ENCODE measurements at places on chromosomes 7 and 10.

- no peak for DNase-seq
Observed at GRCh38 chr7:96670338-96671289, 39.0 kb downstream of the SEM1 start.

- DNase-seq = no peak
Observed at GRCh38 chr10:120492346-120492745, 35.3 kb downstream of the PLPP4 start.

DNA sequence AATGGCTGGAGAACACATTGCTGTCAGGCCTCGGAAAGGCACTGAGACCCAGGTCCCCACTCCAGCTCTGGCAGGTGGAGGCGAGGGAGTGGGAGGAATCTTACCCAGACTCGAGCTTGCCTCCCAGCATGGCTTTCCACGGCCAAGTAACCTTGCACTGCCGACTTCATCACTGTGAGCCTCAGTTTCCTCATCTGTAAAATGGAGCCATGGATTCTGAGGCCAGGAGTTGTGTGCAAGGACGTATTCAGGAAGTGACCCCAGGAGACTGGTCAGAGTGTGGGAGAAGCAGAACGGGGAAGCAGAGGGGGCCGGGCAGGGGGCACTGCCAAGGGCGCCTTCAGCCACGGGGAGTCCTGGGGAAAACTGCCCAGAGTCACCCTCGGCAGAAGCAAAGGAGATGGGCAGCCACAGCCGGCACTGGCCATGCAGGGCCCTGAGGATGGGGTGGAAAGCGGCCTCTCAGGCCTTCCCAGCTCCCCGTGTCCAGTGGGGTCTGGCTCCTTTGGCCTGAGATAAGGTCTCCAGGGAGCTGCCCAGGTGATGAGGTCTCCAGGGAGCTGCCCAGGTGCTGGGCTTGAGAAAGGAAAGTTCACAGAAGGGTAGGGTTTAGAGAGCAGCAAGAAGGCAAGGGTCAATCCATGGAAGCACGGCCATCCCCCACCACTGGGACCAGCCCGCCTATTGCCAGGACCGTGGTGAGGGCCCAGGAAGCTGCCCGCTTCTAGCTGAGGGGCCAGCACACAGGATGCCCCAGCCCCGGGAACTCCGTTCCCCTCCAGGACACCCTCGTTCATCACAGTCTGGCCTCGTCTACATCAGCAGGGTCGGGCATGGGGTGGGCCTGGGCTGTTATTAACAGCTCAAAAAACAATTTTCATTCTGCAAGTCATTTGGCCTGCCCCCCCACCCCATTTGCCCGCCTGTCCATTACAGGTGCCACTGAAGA is 34.3 kb upstream of the EN2 start:
- no peak for DNase-seq

DNA sequence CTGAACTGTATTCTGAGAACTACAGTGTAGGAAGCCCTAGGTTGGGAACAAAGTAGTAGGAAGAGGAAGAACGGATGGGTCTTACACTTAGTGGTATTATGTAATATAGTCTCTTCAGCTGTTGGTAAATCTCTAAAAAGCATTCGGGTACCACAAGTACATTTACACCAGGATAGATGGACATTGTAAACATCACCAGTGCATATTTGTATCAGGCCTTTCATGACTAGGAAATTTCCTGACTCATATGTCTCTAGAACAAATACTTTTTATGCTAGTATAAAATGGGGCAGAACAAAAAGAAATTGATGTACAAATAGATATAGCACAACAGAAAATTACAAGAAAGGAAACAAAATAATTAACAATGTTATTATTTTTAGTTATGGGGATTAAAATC is 21.5 kb upstream of the OR6B1 start:
- DNase-seq = no peak

DNA sequence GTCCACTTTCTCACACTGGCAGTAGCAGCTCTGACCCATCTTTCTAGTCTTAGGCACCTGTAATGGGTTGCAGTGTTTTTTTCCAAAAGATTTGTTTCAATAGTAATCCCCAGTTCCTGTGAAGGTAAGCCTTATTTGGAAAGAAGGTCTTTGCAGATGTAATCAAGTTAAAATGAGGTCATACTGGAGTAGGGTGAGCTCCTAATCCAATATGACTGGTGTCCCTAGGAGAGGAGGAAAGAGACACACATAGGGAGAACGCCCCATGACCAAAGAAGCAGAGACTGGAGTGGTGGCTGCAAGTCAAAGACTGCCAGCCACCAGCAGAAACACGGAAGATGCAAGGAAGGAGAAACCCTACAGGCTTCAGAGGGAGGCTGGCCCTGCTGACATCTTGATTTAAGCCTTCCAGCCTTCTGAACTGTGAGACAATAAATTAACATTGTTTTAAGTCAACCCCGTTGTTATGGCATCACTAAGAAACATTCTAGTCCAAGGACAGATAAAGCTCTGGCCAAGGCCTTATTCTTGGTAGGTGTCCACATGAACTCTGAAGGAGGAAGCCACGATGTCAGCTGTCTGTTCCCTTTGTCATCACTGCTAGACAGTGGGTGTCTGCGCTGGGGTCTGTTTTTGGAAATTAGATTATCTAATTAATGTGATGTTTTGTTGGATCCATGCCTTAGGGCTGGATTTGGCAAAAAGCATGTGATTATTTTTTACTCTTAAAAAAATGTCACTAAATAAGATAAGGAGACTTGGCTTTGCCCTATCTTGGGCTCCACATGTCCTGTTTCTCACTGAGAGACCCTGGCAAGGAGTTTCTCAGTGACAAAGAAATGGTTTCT is 214.9 kb downstream of the KCNMA1 start:
- no peak for DNase-seq

GRCh38 chr10:21924511-21924910 is 79.0 kb downstream of the DNAJC1 start:
- no peak for DNase-seq

GRCh38 chr7:43054052-43054722 is 58.3 kb upstream of the HECW1 start:
- no peak for DNase-seq

DNA sequence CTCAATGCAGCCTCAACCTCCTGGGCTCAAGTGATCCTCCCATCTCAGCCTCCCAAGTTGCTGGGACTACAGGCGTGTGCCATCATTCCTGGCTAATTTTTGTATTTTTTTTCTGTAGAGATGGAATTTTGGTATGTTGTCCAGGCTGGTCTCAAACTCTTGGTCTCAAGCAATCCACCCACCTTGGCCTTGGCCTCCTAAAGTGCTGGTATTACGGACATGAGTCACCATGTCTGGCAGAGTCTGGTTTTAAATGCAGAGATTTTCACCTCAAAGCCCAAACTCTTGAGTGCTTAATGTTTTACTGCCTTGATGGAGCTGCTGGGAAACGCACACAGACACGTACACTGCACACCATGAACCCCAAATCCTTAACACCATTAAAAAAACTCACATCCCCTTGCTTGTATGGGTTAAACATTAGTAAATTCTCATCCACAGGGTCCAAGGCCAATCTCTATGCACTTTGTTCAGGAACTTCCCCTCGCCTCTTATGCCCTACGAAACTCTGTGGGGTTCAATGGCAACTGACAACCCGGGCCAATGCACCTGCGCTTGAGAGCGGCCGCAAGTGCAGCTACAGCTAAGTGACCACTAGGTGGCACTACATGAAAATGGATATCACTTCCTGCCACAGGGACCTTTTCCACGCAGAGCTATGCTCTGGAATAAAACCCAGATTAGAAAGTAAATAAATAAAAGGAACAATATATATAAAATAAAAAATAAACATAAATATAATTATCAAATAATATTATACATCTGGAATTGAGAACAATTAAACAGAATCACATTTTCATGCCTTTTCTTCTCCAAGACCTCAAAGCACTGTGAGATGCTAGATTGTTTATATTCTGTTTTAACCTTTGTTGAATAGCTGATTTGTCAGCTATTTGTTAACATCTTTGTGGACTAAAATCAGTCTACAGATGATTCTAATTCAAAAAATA is 66.9 kb upstream of the AFAP1L2 start:
- DNase-seq = peak; percentile 74

GRCh38 chr10:119104654-119105015 is 722 bp downstream of the DENND10 start:
- DNase-seq = no peak

DNA sequence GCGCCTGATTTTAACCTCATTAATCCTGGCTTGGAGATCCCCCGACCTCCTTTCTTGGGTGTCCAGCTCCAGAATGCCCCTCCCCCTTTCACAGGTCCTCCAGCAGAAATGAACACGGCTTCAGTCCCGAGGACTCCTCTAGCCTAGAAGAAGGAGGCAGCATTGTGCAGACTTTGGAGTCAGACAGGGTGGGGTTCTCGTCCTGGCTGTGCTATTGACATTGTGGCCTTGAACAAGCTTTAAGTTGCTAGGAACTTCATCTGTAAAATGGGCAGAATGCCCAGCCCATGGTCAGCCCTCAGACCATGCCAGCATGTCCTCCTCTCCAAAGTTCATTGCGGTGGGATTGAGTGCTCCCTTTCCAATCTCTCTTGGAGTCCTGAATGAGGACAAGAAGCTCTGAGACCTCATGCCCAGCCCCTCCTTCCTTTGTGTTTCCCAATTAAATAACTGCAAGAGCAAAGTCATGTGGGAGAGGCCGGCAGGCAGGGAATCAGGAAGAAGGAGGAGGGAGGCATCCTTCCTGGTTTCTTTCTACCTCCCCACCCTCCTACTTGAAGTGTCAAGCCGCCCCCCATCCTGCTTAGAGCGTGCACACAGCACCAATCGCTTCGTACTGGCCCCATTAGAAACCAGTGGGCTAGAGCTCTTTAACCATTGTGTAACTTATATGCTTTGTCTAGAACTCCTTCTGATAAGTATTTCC is 86.4 kb downstream of the RBM20 start:
- DNase-seq = no peak

DNA sequence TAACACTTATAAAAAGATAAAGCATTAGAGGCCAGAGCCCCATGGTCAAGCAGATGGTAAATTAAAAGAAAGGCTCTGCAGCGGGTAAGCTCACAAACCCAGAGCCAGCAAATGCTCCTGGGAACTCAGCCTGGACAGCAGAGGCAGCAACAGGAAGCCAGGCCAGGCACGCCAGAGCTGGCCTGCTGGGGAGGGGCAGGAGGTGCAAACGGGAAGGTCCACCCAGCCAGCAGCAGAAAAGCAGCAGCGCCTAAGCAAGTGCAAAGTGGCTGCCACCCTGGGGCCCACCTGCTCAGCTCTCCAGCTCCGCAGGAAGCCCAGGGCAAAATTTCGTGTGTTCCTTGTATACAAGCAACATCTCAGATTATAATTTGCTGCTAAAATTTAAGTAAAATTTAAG is 82.7 kb upstream of the GPR22 start:
- no peak for DNase-seq

- DNase-seq = no peak
Observed at GRCh38 chr10:133364645-133365431, 7.0 kb upstream of the FUOM start.

- DNase-seq = no peak
Observed at GRCh38 chr10:30883116-30883515, 148.5 kb downstream of the ZNF438 start.

- no peak for DNase-seq
Observed at GRCh38 chr7:26631601-26632000, 232.8 kb downstream of the SKAP2 start.

GRCh38 chr10:99926925-99927720 is 82.6 kb downstream of the DNMBP start:
- no peak for DNase-seq

GRCh38 chr10:124482236-124482800 is 20.7 kb downstream of the LHPP start:
- no peak for DNase-seq

GRCh38 chr10:99612167-99612831 is 7.9 kb downstream of the SLC25A28 start:
- peak; percentile 51 for DNase-seq

- DNase-seq = no peak
Observed at GRCh38 chr10:70976063-70976695, 87.8 kb upstream of the PCBD1 start.

GRCh38 chr10:116838143-116838725 is 11.1 kb upstream of the ENO4 start:
- no peak for DNase-seq

GRCh38 chr7:96901822-96902445 is 103.4 kb upstream of the DLX6 start:
- no peak for DNase-seq

DNA sequence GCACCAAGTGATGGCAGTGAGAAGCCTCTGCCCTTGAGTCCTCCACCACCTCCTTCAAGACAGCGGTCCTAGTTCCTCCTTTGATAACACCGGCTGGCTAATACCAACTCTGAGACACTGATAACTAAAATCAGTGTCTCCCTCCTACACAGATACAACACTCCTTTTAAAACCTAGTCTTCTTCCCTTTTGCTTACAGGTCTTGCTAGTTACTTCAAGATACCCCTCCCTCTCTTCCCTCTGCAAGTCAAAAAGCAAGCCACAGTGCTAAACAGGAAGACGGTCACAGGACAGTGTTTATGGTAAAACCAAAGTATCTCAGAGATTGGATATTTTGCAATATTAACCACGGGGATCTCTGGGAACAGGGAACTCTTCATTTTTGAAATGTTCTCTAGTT is 4.6 kb downstream of the AKR1B1 start:
- peak; percentile 44 for DNase-seq

- DNase-seq = peak; percentile 58
Observed at GRCh38 chr10:71754562-71754961, 18.8 kb downstream of the VSIR start.

DNA sequence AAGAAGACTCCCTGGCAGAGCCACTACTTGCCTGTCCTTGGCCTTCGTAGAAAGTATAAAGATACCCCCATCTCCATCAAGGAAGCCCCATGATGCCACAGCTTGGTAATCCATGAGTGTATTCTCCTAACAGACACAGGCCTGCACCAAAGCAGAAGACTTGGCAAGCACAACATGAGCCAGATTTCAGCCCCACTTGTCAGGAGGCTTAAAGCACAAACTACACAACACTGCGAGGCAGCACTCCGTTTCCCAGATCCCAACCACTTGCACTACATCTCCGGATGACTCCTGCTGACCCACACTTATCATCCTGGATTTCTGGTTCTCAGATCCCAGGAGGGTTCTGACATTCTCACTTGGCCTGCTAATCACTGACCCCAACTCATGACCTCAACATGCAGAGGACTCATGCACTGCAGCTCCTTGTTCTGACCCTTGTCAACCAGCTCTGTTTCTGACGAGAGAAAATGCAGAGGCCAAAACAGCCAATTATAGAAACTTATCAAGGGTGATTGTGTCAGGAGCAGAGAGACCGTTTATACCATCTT is 100.8 kb downstream of the RELN start:
- no peak for DNase-seq

GRCh38 chr7:1033546-1034145 is 10.7 kb upstream of the GPR146 start:
- no peak for DNase-seq

Measured in HL-60 (cell line).